ENCODE measurements at places on chromosomes 6 and 20. TPM values are rescaled to one million over a fixed set of nuclear protein-coding genes. Genes with fewer than 3 reads are reported as not detected.

DNA sequence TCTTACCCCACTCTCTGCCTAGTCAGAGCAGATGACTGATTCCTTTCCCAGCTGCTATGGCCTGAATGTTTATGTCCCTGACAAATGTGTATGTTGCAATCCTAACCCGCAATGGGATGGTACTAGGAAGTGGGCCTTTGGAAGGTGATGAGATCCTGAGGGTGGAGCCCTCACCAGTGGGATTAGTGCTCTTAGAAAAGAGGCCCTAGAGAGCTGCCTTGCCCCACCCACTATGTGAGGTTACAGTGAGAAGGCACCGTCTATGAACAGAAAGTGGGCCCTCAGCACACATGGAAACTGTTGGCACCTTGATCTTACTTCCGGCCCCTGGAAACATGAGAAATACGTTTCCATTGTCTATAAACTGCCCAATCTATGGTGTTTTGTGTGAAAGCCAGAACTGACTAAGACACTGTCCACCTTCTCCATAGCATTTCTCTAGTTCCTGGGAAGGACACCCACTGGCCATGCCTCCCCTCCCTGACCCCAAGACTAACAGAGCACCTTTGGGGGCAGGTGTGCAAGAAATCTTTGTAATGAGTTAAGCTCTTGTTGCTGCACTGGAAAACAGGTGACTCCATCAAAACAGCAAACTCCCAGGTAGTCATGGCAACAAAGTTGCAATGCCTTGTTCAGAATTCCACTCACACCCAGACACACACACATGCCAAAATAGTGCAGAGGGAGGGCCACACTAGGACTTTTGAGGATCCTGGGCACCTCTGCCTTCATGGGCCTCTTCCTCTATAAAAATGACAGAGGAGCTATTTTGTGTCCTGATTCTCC is 16.2 kb downstream of the GABRR2 start:
- peaks cover 5% of the 10 kb centered on the region for H3K36me3 ChIP-seq
- peaks cover 15% of the 10 kb centered on the region for H3K4me1 ChIP-seq
- H3K4me3 ChIP-seq, result peak overlapping the region; percentile 14

DNA sequence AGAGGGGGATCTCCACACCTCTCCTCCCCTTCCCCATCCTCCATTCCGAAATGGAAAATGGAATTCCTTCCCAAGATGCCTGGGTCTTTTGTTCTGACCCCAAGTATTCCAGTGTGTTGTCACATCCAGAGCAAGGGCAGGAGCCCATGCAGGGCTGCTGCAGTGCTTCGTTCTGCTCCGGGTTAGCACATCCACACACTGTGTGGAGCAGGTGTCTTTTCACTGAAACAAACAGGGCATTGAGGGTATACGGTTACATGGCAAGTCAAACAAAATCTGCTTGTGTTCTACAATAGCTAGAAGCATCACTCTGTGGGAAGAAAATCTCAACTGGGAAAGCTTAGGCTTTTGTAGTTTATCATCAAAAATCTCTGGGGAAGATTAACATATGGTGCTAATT is 56.9 kb downstream of the LYRM2 start:
- H3K4me1 ChIP-seq, result no peaks in the 10 kb centered on the region
- no peaks in the 10 kb centered on the region for H3K36me3 ChIP-seq
- H3K4me3 ChIP-seq, result no peak overlapping the region

DNA sequence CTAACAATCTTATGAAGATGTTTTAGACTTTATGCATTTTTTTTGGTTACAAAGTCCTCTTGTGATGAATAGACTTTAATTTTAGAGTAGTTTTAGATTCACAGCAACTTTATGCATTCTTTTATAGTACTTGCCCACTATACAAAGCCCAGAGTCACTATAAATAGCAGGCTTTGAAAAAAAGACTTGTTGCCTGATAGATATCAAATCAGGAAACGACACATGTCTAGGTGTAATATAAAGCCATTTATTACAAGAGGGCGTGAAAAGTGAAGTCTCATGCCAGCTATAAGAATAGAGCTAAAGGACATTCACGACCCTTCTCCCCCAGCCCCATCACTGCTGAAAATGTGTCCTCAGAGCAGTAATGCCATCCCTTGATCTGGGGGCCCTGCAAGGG is 78.0 kb upstream of the MRPS10 start:
- H3K36me3 ChIP-seq, result peaks cover 9% of the 10 kb centered on the region
- DNase-seq, result peak; percentile 28
- H3K27ac ChIP-seq, result peak overlapping the region; percentile 87
- peak overlapping the region; percentile 83 for H3K4me3 ChIP-seq
- peaks cover 2% of the 10 kb centered on the region for H3K27me3 ChIP-seq

DNA sequence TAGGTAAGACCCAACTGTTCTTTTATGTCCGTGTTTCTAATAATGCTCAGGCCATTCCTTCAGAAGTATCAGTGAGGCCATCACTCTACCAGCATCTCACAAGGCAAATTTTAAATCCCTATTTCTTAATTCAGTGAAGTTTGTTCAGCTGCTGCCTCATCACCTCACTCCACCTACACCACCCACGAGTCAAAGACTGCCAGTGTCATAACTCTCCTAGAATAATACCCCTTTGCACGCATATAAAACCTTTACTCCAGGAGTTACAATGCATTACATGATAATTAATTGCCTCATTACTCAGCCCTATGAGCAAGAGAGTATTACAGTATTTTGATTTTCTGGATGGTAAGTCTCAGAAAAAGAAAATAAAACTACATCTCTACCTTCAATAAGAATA is 793.6 kb downstream of the TFAP2A start:
- no peak overlapping the region for H3K4me3 ChIP-seq
- H3K27ac ChIP-seq, result no peak overlapping the region
- H3K27me3 ChIP-seq, result no peaks in the 10 kb centered on the region
- no peaks in the 10 kb centered on the region for H3K4me1 ChIP-seq
- no peaks in the 10 kb centered on the region for H3K36me3 ChIP-seq
- no peak for DNase-seq

DNA sequence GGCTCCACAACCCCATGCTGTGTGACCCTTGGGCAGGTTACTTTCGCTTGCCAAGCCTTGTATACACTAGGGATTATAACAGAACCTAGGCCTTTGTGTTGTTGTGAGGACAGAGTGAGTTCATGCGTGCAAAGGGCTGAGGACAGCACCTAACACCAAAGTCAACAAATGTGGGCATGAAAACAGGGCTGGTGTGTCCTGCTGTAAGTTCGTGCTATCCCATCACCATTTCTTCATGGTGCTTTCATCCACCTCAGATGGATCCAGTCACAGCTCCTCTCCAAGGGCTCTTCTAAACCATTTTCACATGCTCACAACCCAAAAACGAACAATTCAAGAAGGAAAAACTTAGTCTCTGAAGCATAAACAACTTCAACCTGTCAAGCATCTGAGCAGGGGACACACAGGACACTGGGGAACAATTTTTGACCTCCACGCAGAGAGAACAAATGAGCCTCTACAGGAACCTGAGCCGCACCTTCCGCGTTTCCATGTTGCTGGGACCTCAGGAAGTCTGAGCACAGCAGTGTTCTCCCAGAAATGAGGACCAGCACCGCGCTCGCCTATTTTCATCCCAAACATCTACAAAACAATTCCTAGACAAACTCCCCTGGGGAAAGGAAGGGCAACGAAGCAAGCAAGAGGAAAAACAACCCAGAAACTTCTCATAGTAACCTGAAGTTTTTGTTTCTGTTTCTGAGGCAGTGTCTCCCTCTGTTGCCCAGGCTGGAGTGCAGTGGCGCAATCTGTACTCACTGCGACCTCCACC is 3.1 kb downstream of the LRP11 start:
- H3K4me3 ChIP-seq, result no peak overlapping the region
- H3K36me3 ChIP-seq, result no peaks in the 10 kb centered on the region
- no peak for DNase-seq
- H3K4me1 ChIP-seq, result peaks cover 10% of the 10 kb centered on the region

- H3K4me3 ChIP-seq, result no peak overlapping the region
- peaks cover 36% of the 10 kb centered on the region for H3K4me1 ChIP-seq
- peaks cover 6% of the 10 kb centered on the region for H3K27me3 ChIP-seq
- DNase-seq, result peak; percentile 26
- no peaks in the 10 kb centered on the region for H3K36me3 ChIP-seq
Measured at GRCh38 chr6:158847786-158848185, 28.6 kb upstream of the EZR start.

GRCh38 chr20:24289737-24290481 is 179.5 kb upstream of the SYNDIG1 start:
- peak; percentile 15 for DNase-seq
- no peaks in the 10 kb centered on the region for H3K36me3 ChIP-seq
- peak overlapping the region; percentile 57 for H3K4me3 ChIP-seq
- no peak overlapping the region for H3K27ac ChIP-seq
- peaks cover 20% of the 10 kb centered on the region for H3K4me1 ChIP-seq

DNA sequence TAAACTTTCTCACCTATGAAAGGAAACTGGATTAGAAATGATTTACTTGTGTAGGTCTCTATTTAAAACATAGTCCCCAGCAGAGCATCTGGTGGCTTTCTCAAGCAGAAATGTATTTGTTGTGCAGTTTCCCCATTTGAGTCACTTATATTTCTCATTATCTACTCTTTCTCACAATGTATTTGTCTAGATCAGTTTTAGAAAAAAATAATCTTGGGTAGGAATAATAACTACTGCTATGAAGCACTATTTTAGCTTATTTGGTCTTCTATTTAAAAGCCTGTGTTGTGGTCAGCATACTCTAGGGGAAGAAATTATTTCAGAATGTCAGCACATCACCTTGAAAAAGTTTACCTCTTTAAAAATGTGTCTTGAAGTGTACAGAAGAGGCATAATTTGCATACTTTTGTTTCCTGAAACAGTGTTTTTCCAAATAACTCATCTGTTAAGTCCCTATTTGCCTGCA is 60.9 kb upstream of the PRL start:
- no peaks in the 10 kb centered on the region for H3K4me1 ChIP-seq
- H3K27me3 ChIP-seq, result no peaks in the 10 kb centered on the region
- no peak for DNase-seq
- H3K4me3 ChIP-seq, result no peak overlapping the region
- no peak overlapping the region for H3K27ac ChIP-seq

DNA sequence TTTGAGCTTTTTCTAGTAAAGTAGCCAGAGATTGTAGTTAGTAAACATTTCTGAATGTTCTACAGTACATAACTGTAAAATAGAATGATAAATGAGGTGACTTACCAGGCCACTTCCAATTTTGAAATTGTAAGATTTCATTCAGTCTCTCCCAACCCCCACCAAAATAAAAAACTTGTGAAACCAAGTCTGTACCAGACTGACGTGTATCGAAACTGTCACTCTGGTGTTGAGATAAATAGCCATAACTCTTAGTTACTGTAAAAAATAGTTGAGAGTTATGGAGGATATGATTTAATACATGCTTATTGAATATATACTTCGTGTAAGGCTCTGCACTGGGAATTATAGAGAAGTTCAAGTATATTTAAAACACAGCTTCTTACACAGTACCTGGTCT is 455.7 kb downstream of the PLCB1 start:
- peaks cover 23% of the 10 kb centered on the region for H3K4me1 ChIP-seq
- peaks cover 2% of the 10 kb centered on the region for H3K27me3 ChIP-seq
- peak; percentile 35 for DNase-seq
- peaks cover 3% of the 10 kb centered on the region for H3K36me3 ChIP-seq
- peak overlapping the region; percentile 77 for H3K27ac ChIP-seq

- peaks cover 4% of the 10 kb centered on the region for H3K27me3 ChIP-seq
- no peak overlapping the region for H3K27ac ChIP-seq
- peaks cover 5% of the 10 kb centered on the region for H3K36me3 ChIP-seq
- DNase-seq, result no peak
- H3K4me3 ChIP-seq, result no peak overlapping the region
Measured at GRCh38 chr6:43728586-43728985, 41.0 kb upstream of the MRPS18A start.

- no peaks in the 10 kb centered on the region for H3K27me3 ChIP-seq
- no peak for DNase-seq
- H3K27ac ChIP-seq, result no peak overlapping the region
- H3K4me1 ChIP-seq, result no peaks in the 10 kb centered on the region
- H3K4me3 ChIP-seq, result no peak overlapping the region
Measured at GRCh38 chr20:48986899-48987298, 59.2 kb upstream of the CSE1L start.

Gene ACTL10
- 3.4 TPM for polyA plus RNA-seq

Gene SUMO4
- not detected for polyA plus RNA-seq

Gene CLPSL2
- polyA plus RNA-seq, result not detected

Gene GGTLC1
- polyA plus RNA-seq, result not detected

Gene SMPD2
- polyA plus RNA-seq, result 13.2 TPM

Gene SOBP
- polyA plus RNA-seq, result not detected

Gene XKR7
- not detected for polyA plus RNA-seq

All from immature natural killer cell (primary cell).